ENCODE measurements at places on chromosomes 3 and 15. TPM values are rescaled to one million over a fixed set of nuclear protein-coding genes. Genes with fewer than 3 reads are reported as not detected.

DNA sequence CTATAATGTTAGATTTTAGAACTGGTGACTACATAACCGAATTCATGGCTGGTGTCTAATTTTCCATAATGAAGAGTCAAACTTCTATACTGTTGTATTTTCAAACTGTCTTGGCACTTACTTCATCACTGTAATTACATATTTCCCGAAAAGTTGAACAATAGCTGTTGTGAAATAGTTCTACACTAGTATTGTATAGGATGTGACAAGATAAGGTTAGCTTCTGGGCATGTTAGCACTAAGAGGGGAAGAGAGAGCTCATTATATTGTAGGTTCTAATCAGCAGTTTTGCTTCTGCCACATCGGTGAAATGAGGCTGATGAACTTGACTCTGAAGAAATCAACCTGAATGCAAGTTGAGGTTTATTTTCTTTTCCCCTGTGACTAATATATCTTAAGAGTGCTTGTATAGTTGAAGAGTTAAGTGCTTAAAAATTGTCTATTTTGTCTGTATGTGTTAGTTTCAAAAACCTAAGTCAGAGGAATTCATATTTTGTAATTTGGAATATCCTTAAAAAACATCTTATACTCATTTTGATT lies 8.9 kb downstream of the GYG1 start:
- no peak for DNase-seq

GRCh38 chr15:70715840-70716485 lies 47.4 kb downstream of the UACA start:
- DNase-seq, result peak; percentile 17

- DNase-seq, result no peak
These were observed 9.1 kb downstream of the CIDEC start for GRCh38 chr3:9870978-9871377.

DNA sequence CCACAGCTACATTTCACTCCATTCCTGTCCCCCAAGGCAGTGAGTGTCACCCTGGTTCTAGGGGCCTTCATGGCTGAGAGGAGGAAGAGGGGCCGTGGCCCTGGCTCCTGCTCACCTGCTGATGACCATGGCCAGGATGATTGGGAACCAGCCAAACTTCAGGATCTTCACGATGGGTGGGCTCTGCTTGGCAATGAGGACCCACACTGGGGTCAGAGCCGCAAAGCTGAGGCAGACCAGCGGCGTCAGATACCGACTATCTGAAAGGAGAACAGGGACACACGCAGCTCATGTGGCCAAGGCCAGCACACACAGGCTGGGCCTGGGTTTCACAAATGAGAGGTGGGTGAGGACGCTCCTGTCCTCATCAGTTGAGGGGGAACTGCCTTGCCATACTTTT lies 47.6 kb downstream of the ROPN1B start:
- DNase-seq, result no peak

WDR93 gene
- under 0.01 TPM for total RNA-seq

DNA sequence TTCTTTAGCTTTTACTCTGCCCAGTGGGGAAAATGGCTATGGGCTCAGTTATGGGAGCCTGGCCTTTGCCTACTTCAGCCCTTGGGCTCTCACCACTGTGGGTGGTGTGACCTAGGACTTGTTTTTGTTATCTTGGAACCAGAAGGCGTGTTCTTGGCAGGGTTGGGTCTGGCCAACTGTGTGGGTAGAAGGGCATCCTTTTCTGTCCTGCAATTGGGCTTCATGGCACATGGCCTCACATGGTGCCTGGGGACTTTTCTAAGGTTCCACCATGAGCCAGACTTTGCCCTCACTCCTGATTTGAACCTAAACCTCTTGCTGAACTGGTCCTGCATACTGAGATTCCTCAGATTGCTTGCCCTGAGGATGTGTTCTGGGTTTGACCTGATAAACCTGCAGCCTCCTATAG lies 1.7 kb downstream of the GLYCTK start:
- no peak for DNase-seq
